ENCODE measurements at places on chromosomes 2 and 18.

GRCh38 chr2:133968446-133968845 lies 285.4 kb upstream of the MGAT5 start:
- no peak for DNase-seq

DNA sequence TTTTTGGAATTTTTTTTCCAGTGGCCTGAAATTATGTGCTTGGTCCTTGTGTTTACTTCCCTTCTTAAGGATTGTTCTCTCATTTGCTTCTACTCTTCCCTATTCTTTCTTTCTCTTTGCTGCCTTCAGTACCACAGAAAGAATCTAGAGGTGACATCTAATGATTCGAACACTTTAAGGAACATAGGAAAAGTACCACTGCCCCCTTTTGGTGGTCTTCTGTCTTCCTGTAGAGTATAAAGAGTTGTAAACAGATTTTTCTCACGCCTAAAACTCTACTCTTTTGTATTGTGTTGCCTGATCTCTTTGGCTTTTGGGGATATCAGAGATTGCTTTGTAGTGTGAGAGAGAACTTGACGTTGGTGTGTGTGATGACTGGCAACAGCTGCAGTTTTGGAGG lies 7.0 kb upstream of the SCTR start:
- no peak for DNase-seq

DNA sequence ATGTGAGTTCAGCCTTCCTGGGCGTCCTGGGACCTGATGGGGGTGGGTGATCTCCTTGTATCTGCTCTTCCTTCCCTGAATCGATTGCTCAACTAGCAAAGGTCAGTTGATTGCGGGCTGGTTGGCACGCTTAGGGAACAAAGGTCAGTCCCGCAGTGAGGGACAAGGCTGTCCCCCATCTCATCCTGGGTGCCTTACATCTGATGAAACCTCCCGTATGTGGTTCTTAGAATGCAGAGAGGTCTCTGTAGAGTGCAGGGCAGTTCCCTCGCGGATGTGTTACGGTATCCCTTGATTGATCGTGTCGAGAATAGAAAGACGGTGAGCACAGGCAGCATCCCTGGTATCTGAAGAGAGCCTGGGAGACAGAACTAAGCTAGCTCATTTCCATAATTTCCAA lies 56.4 kb upstream of the RBM44 start:
- DNase-seq: no peak

DNA sequence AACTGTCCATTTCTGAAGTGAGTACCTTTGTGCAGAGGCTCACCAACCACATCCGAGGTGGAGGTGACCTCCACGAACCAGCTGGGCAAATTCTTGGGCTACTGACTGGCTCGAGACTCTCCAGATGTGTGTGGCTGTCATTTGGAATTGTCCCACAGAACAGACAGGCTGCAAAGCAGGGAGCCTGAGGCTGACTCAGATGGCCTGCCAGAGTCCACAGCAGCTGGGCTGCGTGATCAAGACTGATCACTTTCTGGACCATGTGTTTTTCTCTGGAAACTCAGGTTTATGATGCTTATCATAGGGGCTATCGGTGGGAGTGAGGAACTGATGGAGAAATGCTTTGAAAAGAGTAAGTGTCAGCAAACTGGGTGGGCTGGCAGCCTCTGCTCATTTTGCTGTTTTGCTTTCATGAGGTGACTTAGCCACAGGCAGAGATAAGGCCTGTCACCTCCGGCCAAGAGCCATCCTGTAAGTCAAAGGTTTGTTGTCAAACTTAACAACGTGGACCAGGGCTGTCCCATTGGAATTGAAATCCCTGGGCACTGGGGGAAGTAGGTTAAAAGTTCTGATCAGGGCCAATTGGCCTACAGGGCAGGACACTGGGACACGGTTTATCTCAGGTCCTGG lies 120.4 kb downstream of the LIPG start:
- DNase-seq: no peak

GRCh38 chr2:180334514-180334913 lies 327.4 kb upstream of the CWC22 start:
- DNase-seq: no peak

GRCh38 chr2:223914324-223914723 lies 30.8 kb downstream of the WDFY1 start:
- peak; percentile 32 for DNase-seq

DNA sequence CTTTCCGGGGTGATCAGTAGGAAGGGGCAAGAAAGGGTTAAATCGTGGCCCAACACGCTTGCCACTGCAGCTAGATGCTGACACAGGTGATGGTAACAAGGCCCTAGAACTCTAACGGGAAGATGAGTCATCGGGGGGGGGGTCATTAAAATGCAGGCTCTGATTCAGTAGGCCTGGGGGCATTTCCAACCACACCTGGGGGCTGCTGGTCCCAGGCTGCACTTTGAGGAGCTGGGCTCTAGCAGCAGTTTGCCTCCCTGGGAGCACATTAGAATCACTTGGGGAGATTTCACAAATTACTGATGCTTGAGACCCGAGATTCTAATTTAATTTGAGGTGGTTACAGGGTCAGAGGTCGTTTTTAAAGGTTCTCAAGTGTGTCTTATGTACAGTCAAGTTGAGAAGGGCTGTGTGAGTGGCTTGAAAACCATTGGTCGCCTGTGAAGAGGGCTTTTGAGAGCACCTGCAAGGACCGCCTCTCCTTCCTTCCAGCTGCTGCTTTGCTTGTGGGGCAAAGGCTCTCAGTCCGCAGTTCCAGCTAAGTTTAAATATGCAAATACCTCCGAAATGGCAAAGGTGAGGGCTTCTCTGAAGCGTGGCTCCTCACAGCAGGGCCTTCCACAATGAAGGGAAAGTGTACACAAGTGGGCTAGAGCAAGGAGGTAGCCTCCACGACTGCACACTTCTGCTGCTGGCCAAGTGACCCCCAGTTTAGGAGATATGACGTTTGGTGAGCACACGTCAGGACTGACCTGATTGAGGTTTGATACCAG lies 128.0 kb upstream of the MSH6 start:
- DNase-seq: no peak

DNA sequence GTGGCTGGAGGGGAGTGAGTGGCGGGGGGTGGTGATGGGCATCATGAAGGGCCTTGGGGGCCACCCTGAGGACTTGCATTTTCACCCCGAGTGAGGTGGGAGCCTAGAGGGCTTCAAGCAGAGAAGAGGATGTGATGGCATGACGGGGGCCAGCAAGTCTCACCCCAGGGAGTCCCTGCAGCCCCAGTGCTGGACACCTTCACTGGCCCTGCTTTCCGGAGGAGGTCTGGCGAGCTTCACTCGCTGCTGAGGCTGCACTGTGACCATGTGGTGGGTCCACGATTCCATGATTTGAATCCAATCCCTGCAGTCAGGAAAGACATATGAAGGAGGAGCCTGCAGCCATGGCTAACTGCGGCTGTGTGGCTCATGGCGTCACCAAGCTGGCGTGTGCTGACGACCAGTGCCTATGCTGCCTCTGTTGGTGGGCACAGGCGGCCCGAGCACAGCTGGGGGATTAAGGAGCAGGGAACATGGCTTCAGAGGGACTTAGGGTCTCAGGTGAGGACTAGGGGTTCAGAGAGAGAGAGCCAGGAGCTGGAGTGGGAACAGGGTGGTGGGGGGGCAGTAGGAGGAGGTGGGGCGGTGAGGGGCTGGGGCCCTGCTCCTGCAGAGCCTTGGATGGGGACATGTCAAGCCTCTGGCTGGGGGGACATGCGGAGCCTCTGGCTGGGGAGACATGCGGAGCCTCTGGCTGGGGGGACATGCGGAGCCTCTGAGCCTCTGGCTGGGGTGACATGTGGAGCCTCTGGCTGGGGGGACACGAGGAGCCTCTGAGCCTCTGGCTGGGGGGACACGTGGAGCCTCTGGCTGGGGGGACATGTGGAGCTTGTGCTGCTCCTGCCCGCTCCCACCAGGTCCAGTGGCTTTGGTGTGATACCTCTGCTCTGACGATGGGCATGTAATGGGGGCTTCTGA lies 3.6 kb downstream of the ZAP70 start:
- DNase-seq: no peak

- peak; percentile 44 for DNase-seq
Measured at GRCh38 chr2:234953116-234954031, 1.6 kb downstream of the SH3BP4 start.

GRCh38 chr2:85802354-85803103 lies 48.7 kb downstream of the ATOH8 start:
- DNase-seq: peak; percentile 53

DNA sequence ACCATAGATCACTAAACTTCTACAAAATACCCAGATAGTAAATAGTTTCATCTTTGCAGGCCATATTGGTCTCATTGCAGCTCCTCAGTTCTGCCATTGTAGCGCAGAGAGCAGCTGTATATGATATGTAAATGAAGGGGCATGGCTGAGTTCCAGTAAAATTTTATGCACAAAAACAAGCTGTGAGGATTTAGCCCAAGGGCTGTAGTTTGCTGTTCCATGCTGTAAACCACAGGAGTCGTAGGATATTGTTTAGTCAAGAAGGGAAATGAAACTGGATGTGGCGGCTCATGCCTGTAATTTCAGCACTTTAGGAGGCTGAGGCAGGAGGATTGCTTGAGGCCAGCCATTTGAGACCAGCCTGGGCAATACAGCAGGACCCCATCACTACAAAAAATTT lies 83.0 kb downstream of the MGAT5 start:
- no peak for DNase-seq

DNA sequence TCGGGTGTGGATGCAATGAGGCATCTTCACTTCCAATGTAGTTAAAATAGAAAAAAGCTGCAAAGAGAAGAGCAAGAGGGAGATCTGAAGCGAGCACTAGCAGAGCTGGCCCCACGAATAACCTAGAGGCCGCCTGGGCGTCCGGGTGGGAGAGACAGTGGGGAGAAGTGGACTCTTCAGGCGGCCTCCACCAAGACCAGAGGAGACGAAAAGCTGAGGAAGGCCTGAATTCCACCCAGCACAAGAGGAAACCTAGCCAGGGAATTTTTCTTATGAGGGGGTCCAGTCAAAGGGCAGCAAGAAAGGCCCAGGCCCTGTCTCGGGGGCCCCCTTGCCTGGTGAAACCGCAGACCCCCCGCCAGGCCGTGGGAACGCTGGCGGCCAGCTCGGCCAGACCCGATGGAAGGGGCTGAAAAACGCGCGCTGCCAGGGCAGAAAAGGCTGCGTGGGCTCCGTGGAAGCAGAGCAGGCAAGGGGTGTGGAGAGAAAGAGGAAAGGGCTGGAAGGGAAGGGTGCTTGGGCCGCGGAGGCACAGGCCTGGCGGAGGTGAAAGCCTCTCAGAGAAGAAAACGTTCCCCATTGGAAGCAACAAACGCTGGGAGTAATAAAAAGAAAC lies 69.2 kb downstream of the KCTD1 start:
- DNase-seq: no peak

- peak; percentile 35 for DNase-seq
Measured at GRCh38 chr2:39008665-39009064, 112.2 kb downstream of the SOS1 start.

- DNase-seq: no peak
Measured at GRCh38 chr2:72982219-72982618, 64.9 kb downstream of the EMX1 start.

- DNase-seq: no peak
Measured at GRCh38 chr18:67805261-67805660, 288.7 kb upstream of the DSEL start.

DNA sequence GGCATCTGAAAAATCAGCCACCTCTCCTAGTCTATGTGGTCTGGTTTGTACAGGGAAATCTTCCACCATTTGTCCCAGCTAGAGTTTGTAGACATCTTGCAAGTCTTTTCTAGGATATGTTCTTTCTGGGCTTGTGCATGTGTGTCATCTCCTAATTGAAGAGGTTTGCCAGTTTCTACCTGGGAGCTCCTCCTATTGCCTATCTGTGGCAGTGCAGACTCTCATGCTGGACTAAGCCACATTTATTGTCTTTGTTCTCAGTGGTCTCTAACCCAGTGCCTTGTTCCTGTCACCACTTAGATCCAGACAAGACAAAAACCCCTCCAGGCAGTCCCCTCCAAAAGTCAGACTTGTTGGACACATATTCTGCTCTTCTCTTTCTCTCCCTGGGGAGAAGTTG lies 72.0 kb upstream of the MRPS9 start:
- DNase-seq: no peak

Measured in fibroblast of skin of right quadriceps (primary cell).